Stimulated activated CD4-positive, alpha-beta T cell treated with anti-CD3 and anti-CD28 coated beads, Interleukin-1b, Interleukin-23, amount 100 ng/mL, for 4 hours (primary cell): ENCODE measurements at places on chromosomes 3 and 15.

DNA sequence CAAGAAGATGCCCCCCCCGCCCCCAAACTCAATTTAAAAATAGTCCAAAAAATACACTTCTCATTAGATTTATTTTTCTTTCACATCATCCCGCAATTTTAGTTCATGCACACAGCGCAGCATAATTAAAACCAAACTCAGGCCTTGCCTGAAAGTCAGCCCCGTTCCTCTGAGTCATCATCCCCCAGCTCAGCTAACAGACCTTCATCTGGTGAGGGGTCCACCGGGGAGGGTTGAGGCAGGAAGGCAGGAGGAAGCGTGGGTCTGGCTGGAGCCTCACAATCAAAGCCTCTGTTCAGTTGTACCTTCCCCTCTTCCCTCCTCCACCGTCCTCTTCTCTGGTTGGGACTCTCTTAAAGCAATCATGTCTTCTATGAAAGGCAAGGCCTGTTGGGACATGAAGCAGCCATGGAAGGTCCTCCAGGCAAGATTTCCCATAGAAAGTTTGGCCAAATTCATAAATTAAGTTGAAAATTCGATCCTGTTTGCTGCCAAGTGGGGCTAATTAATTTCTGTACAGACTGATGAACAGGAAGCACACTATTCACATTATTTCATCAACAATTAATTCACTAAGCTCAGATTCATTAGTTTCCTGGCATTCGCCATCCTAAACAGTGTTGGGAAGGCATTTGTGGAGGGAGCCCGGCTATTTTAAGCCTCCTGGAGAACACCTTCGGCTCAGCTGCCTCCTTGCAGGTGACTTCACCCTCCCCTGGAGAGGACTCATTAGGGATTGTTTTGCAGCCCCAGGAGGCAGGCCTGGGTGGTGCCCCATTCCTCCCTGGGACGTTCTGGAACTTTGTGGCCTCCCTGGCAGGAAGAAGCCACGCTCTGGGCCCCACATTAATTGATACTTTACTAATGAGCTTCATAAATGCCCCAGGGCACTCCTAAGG is 72.3 kb upstream of the BNC1 start:
- no peak for DNase-seq

DNA sequence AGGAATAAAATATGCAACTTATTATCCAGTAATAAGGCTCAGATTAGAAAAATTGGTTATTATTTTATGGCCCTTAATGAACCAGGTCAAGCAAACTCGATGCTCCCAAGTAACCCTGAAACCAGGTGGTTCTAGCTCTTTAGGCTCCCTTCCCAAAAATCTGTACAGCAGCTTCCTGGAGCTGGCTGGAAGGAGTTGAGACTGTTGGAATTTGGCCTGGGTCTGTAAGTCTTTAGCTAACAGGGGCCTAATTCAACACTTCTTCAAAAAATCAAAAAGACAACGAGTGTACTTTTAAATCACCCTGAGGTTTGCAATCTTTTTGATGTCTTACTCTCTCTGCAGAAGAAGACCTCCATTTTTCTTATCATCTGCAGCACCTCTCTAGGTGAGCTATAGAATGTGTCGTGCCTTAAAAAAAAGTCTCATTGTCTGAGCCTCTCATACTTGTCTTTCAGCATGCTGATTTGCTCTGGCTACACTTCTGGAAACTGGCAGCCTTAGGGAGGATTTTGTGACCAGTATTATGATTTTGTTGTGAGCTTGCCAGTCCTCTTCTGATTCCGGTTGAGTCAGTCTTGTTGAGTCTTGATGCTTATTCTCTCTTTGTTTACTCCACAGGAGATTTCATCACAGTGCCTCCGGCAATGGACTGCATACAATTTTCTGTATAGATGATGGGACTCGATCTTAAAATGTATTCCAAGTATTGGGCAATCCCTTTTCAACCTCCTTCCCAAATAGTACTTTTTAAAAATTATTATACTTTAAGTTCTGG is 235.0 kb upstream of the KBTBD8 start:
- no peak for DNase-seq

GRCh38 chr3:43710607-43711006 is 19.9 kb downstream of the ABHD5 start:
- no peak for DNase-seq

- DNase-seq: no peak
These were observed 27.8 kb downstream of the SHQ1 start for GRCh38 chr3:72820415-72820814.

- DNase-seq: no peak
These were observed 1.0 kb upstream of the PCBP4 start for GRCh38 chr3:51968170-51968775.

DNA sequence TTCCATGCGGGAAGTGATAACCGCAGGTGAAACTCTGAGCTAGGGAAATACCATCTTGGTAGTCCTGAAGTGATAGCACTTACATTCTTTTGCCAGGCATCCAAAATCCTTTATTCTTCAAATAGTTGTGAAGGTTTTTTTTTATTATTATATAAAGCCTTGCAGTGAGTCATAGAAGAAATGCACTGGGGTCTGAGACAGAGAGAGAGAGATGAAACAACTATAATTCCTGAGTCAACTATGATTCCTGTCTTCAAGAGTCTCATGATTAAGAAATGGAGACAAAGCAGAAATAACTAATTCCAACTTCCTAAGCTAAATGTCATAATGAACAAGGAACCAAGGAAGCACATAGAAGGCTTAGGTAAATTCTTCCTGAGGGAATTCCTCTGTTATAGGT is 495.6 kb downstream of the LPP start:
- no peak for DNase-seq

DNA sequence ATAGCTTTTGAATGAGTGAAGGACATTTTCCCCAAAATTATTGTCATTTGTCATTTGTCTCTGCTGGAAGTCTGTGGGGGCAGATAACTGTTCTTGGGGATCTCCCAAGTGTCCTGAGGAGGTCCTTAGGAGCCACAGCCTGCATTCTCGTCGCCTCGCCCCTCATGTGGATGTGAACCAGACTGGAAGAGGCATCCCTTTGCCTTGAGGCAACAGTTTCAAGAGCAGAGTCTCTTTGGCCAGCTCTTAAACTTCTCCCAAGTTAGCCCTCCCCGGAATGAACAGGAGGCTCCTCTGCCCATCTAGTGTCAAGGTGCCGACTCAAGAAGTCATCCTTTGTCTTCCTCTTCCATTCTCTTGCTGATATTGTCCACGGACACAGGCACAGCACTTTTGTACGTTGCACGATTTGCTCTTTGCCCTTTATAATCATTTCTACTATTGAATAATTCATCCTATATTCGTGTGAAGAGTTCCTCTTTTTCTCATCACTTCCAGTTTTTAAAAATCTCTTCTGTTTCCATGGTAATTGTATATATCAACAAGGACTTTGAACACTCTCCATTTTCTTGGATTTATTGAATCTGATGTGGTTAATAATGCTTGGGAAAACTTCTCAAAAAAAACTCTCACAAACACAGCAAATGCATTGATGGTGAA is 40.8 kb upstream of the CD47 start:
- DNase-seq: no peak

DNA sequence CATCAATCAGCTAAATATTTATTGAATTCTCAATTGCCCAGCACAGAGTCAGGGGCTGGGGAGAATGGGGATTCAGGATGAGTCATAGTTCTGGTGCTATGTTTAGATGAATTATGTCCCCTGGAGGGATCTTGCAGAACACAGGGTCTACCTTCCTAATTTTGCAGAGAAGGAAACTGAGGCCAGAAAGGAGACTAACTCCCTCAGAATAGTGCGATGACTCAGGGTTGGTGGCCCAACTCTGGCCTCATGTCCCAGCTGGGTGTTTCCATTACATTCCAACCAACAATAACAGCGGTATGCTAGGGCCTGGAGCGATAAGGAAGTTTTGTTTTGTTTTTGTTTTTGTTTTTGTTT is 270.9 kb downstream of the TLE3 start:
- DNase-seq: no peak

GRCh38 chr15:35740761-35741160 is 194.8 kb upstream of the DPH6 start:
- no peak for DNase-seq
